Activated CD8-positive, alpha-beta T cell treated with anti-CD3 and anti-CD28 coated beads for 36 hours (primary cell): ENCODE measurements at places on chromosomes 5 and 9. TPM values are rescaled to one million over a fixed set of nuclear protein-coding genes. Genes with fewer than 3 reads are reported as not detected.

RLN2 gene
- 5.5 TPM for total RNA-seq

FOXD4L4 gene
- not detected for total RNA-seq

CEMIP2 gene
- 58.7 TPM for total RNA-seq

NIM1K gene
- 2.1 TPM for total RNA-seq

TYRP1 gene
- not detected for total RNA-seq

MEIKIN gene
- not detected for total RNA-seq

NPR3 gene
- 0.05 TPM for total RNA-seq

- no peaks in the 10 kb centered on the region for H3K27me3 ChIP-seq
- H3K4me1 ChIP-seq, result peaks cover 32% of the 10 kb centered on the region
- H3K27ac ChIP-seq, result peak overlapping the region; percentile 85
- peak; percentile 84 for DNase-seq
- peaks cover 31% of the 10 kb centered on the region for H3K36me3 ChIP-seq
Measured at GRCh38 chr5:112878760-112879159, 17.7 kb downstream of the SRP19 start.

DNA sequence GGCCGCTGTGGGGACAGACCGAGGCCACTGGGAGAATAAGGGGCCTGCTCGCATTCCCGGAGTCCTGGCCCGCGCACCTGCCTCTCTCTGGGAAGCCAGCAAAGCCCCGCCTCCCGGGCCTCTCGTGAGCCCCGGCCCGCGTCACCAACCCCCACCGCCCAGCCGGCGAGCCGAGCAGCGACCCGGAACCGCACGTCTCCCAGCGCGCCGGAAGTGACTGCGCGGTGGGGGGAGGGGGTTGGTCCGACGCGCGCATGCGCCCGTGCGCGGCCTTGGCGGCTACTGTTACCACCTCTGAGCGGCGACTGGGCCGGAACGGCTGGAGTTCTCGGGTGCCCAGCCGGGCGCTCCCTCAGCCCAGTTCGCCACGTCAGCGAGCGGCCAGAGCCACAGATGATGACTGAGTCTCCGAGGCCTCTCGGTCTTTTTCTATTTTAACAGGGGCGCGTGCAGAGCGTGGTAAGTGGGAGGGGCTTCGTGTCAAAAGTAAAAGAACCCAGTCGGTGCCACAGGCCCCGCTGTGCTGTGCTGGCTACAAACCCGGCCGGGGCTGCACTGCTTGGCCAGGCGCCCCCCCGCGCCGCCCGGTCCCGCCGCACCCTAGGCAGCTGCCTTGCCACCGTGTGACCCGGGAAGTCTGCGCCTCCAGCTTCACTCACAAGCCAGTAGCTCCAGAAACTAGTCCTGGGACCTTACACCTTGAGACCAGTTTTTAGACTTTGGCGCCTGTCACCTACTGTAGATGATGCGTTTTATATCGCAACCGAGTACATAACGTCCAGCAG is at the start of gene GOLGA1:
GOLGA1 (minus strand) TSS at position 190 of the 785 bp plus-strand sequence. CDS start 2,372 bp downstream, outside the sequence.
- H3K27ac ChIP-seq, result peak within 1 kb of the TSS; percentile 96
- DNase-seq, result peak; percentile 93
- H3K4me1 ChIP-seq, result peaks cover 21% of the 10 kb centered on the region
- peaks cover 26% of the 10 kb centered on the region for H3K36me3 ChIP-seq

- H3K27me3 ChIP-seq, result no peaks in the 10 kb centered on the region
- no peak for DNase-seq
- no peak overlapping the region for H3K4me3 ChIP-seq
- H3K36me3 ChIP-seq, result no peaks in the 10 kb centered on the region
Measured at GRCh38 chr9:109912082-109912582, 132.1 kb downstream of the PALM2AKAP2 start.

DNA sequence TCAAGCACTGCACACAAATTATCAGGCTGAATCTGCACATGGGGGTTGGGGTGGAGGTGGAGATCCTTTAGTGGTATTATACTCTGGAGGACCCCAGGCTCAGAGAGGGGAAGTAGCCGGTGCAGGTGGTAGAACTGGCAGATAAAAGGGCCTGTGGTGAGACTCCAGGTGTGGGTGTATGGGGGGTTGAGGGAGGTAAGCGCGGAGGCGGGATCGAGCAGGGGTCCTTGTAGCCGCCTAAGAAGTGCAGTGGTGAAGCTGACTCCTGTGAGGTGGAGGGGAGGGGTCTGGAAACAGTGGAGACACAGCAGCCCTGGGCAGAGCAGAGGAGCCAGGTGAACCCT is 841 bp downstream of the ACSL6 start:
- H3K4me3 ChIP-seq, result peak overlapping the region; percentile 68
- DNase-seq, result no peak
- peaks cover 33% of the 10 kb centered on the region for H3K27me3 ChIP-seq
- H3K4me1 ChIP-seq, result peaks cover 21% of the 10 kb centered on the region
- H3K36me3 ChIP-seq, result no peaks in the 10 kb centered on the region

GRCh38 chr9:125295657-125296056 is 34.0 kb downstream of the GAPVD1 start:
- H3K4me3 ChIP-seq, result no peak overlapping the region
- H3K27ac ChIP-seq, result no peak overlapping the region
- H3K36me3 ChIP-seq, result peaks cover 5% of the 10 kb centered on the region
- DNase-seq, result no peak
- peaks cover 3% of the 10 kb centered on the region for H3K4me1 ChIP-seq
- H3K27me3 ChIP-seq, result no peaks in the 10 kb centered on the region

DNA sequence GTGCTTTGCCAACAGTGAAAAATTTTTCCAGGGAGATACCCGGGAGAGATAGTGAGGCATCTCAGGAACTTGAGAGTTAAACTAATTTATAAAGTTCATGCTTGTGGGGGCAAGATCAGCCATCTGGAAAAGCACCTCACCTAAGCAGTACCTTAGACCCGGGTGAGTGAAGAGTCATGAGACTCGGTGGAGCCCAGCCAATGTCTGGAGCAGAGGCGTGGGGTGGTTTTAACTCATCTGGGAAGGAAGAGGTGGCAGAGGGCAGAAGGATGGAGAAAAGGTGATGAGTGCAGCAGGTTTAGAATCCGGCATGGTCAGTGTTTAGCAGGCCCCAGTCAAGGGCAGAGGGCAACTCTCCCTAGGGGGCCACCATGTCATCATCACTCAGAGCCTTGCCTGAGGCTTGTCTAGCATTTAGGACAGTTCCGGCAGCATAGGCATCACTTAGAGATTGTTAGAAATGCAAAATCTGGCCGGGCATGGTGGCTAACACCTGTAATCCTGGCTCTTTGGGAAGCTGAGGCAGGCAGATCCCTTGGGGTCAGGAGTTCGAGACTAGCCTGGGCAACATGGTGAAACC is 4.3 kb upstream of the RNF183 start:
- no peak for DNase-seq
- H3K4me3 ChIP-seq, result no peak overlapping the region
- no peaks in the 10 kb centered on the region for H3K4me1 ChIP-seq
- no peaks in the 10 kb centered on the region for H3K27me3 ChIP-seq

DNA sequence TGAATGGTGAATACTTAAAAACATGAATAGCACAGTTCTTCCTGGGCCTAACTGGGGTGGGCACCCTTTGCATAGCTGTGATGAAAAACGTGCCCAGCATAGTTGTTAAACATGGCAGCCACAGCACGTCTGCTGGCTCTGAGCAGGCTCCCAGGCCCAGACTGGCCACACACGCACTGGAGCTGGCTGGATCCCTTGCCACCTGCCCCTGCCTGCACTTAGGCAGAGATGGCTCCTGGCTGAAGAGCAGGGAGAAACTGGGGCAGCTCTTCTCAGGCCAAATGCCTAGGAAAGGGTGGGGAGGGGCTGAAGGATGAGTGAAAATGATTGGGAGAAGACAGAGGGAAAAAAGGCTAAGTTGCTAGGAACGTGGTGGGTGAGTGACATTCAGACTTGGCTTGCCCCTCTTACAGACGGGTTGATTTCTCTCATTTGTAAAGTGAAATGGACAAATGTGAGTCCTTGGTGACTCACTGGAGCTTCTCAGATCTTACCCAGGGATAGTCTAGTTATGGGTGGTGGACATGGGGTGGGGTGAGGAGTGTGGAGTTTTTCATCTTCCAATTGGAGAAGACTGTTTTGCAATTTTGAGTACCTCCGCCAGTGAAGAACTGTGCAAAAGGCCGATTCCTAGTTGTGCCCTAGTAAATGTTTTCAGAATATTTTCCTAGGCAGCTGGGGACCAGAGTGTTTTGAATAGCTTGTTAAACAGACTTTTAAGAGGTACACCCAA is 42.4 kb downstream of the TRIO start:
- H3K27me3 ChIP-seq, result peaks cover 2% of the 10 kb centered on the region
- no peaks in the 10 kb centered on the region for H3K36me3 ChIP-seq
- no peak overlapping the region for H3K27ac ChIP-seq
- no peaks in the 10 kb centered on the region for H3K4me1 ChIP-seq
- no peak for DNase-seq
